ENCODE measurements at places on chromosomes 12 and 14. TPM values are rescaled to one million over a fixed set of nuclear protein-coding genes. Genes with fewer than 3 reads are reported as not detected.

DNA sequence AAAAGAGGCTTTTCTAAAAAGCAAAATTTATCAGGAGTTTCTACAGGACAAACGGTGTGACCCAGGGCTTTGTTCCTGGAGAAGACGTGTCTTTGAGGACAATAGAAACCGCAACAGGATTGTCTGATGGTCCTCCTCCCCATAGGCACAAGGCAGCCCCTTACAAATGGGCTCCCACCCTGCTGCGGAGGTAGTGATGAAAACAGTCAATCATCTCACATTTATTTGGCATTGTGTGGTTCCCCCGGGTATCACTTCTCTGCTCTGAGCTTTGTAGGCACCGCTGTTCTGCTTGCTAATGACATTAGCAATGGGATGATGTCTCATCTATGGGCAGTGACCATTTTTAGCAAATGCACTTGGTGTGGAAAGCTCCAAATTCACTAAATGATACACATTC lies 155.5 kb upstream of the TMPO start:
- no peak overlapping the region for H3K4me3 ChIP-seq
- DNase-seq: no peak
- no peaks in the 10 kb centered on the region for H3K36me3 ChIP-seq
- H3K27me3 ChIP-seq: peaks cover 22% of the 10 kb centered on the region
- no peak overlapping the region for H3K27ac ChIP-seq

The ITGA5 gene
- total RNA-seq: 20.6 TPM

DNA sequence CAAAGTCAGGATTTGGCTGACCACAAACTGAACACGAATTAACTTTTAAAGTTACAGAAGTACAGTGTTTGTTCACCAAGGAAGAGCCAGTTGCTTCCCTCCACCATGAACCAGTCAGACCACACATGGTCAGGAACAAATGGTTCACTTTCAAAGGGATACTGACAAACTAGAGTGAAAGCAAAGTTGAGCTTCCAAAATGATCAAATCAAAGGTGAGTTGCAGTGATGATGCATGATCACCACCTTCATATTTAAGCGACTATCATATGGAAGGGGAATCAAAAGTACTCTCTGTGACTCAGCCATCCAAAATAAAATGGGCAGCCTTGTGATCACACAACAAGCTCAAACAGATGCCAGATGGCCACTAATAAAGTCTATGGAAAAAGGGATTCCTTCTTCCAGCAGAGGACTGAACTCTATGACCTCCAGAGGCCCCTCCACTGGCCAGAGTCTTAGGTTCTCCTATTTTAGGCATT lies 13.1 kb downstream of the NT5DC3 start:
- DNase-seq: no peak
- H3K4me1 ChIP-seq: peaks cover 7% of the 10 kb centered on the region
- H3K4me3 ChIP-seq: no peak overlapping the region
- no peaks in the 10 kb centered on the region for H3K27me3 ChIP-seq
- H3K27ac ChIP-seq: no peak overlapping the region

- no peak overlapping the region for H3K4me3 ChIP-seq
- no peaks in the 10 kb centered on the region for H3K27me3 ChIP-seq
- no peaks in the 10 kb centered on the region for H3K4me1 ChIP-seq
- H3K36me3 ChIP-seq: no peaks in the 10 kb centered on the region
Measured at GRCh38 chr12:99444859-99445316, 202.7 kb upstream of the GARIN6 start.

- H3K27ac ChIP-seq: no peak overlapping the region
- no peaks in the 10 kb centered on the region for H3K4me1 ChIP-seq
- H3K27me3 ChIP-seq: no peaks in the 10 kb centered on the region
- no peaks in the 10 kb centered on the region for H3K36me3 ChIP-seq
- DNase-seq: no peak
Measured at GRCh38 chr14:62824086-62824485, 221.2 kb downstream of the KCNH5 start.

GRCh38 chr12:66380769-66381535 lies 78.7 kb downstream of the HELB start:
- no peak overlapping the region for H3K4me3 ChIP-seq
- H3K36me3 ChIP-seq: no peaks in the 10 kb centered on the region
- H3K27me3 ChIP-seq: no peaks in the 10 kb centered on the region
- no peak overlapping the region for H3K27ac ChIP-seq
- DNase-seq: no peak

- no peaks in the 10 kb centered on the region for H3K27me3 ChIP-seq
- peaks cover 74% of the 10 kb centered on the region for H3K4me1 ChIP-seq
- peak overlapping the region; percentile 98 for H3K27ac ChIP-seq
- H3K36me3 ChIP-seq: peaks cover 21% of the 10 kb centered on the region
Measured at GRCh38 chr12:70243510-70244371, 508 bp downstream of the CNOT2 start.

DNA sequence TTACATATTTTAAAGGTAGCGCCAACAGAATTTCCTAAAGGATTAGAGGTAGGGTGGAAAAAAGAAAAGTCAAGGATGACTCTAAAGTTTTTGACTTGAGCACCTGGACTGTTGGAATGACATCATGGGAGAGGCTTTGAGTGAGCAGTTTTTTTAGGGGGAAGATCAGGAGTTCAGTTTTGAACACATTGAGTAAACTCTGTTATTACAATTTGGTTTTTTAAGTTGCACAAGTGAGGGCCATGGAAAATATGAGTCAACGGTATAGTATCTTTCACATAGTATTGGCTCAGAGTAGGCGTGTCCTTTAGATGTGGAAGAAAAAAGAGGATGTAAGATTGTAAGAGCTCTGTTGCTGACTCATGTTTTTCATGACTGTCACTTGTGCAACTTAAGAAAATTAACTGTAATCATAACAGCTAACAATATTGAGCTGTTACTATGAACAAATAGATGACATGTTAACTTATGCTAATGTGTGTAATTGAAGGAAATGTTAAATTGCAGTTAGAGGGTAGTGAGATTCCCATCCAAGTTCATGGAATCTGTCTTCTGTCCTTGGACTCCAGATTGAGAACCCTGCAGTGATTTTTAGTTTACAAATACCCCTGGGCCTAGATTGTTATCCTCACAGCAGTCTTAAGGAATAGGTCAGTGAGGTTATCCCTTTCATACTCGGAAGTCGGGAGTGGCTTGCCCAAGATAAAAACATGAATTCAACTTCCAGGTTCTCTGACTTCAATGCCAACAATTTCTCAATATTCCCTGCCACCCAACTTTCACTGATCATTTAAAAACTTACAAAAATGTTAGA lies 48.2 kb upstream of the ATP2B1 start:
- H3K4me3 ChIP-seq: peak overlapping the region; percentile 6
- H3K27me3 ChIP-seq: no peaks in the 10 kb centered on the region
- H3K4me1 ChIP-seq: peaks cover 32% of the 10 kb centered on the region
- peak; percentile 57 for DNase-seq
- H3K36me3 ChIP-seq: peaks cover 2% of the 10 kb centered on the region

Measured in activated T-cell treated with anti-CD3 and anti-CD28 coated beads, Interleukin-2, amount 50 U/mL, for 72 hours (primary cell).